ENCODE measurements at places on chromosomes 1 and 21.

GRCh38 chr1:210650403-210650802 is 321.7 kb downstream of the HHAT start:
- no peak for DNase-seq

DNA sequence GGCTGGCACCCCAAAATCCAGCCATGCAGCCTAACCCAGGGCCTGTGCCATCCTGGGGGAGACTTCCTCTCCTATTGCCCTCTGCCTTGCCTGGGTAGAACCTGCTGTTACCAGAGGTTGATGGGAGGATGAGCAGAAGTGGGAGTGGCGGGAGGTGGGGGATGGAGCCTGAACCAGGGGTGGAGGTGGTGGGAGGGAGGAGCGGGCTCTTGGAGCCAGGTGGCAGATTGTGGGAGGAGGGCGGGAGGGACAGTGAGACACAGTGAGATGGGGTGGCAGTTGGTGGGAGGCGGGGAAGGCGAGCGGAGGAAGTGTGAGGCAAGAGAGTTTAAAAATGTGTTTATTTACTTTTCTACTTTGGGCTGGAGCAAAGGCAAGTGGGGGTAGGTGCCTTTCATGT is 87.3 kb downstream of the KCNJ6 start:
- no peak for DNase-seq

DNA sequence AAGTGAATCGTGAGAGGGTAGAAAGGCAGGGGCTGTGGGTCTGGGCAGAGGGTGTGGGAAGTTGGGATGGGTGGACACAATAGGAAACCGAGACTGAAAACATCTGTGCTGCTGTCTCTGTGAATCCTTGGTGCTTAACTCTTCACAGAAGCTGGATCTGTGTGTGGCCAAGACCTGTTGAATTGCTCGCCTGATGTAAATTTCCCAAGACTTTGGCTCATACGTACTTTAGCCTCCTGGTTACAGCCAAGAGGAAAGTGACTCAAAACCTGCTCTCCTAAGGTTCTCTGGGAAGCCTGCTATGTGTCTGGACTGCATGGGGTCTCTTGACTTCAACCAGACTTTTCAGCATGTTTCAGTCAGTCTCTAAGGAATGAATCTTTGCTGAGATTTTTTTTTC is 270.3 kb downstream of the RWDD3 start:
- DNase-seq, result no peak

DNA sequence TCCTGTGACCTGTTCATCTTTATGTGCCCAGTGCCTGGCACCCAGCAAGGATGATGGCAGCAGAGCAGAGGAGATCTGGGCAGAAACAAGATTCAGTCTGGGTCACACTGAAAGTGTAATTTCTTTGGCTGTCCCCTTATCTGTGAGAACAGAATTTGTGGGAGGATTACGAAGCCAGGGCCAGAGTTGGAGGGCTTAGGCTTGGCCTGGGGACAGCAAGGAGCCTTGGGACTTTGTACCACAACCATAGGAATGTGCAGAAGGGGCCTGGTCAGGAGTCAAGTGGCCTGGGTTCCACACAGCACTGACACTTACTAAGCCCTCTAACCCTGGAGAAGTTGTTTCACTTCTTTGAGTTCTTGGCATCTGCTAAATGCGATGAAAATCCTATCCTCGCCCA is 12.8 kb downstream of the PMVK start:
- no peak for DNase-seq

- no peak for DNase-seq
Measured at GRCh38 chr1:111164151-111164550, 24.1 kb downstream of the CEPT1 start.

DNA sequence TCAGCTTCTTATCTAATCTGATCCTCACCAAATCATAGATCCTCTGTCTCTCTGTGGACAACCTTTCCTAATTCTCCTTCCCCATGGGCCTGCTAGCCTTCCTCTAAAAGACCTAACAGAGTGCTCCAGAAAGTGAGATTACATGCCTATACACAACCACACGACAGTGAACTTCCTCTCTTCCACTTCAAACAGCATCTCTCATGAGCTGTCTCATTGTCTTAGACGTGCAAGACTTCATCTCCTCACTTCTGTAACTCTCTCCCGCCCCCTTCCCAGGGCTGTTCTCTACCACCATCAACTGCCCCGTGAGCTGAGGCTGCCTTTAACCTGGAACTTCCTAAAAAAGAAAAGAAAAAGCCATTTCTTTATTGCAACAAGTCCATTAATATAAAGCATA is 14.1 kb upstream of the A3GALT2 start:
- no peak for DNase-seq

- no peak for DNase-seq
Measured at GRCh38 chr1:101479945-101480344, 243.1 kb downstream of the S1PR1 start.

GRCh38 chr1:205421798-205422197 is at the start of gene LEMD1:
TSS of gene LEMD1 (minus strand) at chr1:205422056. CDS start at chr1:205420536, 1,520 bp downstream.
- DNase-seq, result peak; percentile 24

DNA sequence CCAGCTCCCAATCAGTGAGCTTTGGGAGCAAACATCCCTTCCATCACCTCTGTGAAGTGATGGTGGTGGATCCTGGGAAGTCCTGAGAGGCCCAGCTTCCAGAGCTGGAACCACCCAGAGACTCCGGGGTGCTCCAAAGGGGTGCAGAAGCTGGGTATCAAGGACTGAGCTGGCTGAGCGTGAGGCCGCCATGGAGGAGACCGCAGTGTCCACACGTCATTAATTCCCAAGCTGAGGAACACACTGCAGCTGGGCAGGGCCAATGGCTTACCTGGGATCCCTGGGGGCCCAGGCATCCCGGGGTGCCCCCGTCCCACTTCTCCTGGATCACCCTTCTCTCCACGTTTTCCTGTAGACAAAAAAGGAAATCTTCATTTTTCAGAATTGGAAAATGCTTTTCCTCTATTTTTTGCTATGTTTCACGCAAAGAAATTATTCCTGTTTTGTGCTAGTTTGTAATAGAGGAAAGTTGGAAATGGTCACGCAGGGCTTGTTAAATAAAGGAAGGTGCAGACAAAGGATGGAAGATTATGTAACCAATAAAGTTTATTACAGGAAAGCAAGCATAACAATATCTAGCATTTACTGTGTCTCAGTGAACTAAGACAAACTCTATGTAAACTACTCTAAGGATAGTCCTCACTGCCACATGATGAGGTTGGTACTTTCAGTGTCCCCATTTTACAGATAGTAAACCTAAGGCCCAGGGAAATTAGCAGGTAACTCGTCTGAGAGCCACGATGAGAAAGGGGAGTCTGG is 15.4 kb downstream of the COL9A2 start:
- DNase-seq, result no peak

GRCh38 chr1:74733604-74734484 is 892 bp downstream of the TYW3 start:
- DNase-seq, result peak; percentile 8

- DNase-seq, result no peak
Measured at GRCh38 chr1:153417136-153417888, 992 bp downstream of the S100A7A start.

DNA sequence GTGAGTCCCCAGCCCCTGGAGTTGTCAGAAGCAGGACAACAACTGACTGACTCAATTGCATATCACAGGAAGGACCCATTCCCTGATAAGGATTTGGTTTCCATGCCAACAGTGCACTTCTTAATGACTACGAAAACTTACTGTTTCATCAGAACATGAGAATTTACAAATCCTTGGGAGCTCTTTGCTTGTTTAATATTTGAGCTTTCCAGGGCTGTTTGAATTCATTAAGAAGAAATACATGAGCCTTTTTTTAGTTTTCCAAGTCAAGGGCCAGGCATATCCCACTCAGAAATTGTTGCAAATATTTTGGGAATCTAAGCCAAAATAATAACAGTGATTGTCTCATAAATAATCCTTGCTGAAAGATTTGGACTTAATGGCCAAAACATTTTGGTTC is 27.2 kb upstream of the COL24A1 start:
- DNase-seq, result no peak

- DNase-seq, result no peak
Measured at GRCh38 chr1:84083307-84083706, 60.8 kb upstream of the PRKACB start.

DNA sequence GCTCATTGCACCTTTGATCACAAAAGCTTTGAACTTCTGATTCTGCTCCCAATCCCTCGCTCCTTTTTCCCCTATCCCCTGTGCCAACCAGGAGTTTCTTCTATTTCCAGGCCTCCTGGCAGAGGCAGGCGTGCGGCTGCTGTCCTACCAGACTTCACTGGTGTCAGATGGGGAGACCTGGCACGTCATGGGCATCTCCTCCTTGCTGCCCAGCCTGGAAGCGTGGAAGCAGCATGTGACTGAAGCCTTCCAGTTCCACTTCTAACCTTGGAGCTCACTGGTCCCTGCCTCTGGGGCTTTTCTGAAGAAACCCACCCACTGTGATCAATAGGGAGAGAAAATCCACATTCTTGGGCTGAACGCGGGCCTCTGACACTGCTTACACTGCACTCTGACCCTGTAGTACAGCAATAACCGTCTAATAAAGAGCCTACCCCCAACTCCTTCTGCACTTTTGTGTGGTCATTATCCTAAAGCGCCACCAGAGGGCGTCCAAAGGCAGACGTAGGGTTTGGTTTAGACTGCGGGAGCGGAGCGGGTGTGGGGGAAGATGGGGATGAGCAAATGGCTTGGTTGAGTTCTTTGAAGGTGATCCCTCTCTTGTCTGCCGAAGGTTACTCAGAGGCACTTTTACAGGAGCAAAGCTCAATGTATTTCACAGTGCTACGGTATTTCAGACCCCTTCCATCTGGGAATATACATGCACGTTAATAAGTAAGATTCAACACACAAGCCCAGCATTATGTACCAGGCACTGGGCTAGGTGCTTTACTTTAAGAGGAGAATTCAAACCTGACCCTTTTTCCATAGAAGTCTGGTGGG is 24.7 kb downstream of the HMGCS2 start:
- peak; percentile 40 for DNase-seq

- DNase-seq, result no peak
Measured at GRCh38 chr21:44400791-44401385, 47.5 kb downstream of the TRPM2 start.

GRCh38 chr1:221089273-221089672 is 210.0 kb downstream of the HLX start:
- no peak for DNase-seq

DNA sequence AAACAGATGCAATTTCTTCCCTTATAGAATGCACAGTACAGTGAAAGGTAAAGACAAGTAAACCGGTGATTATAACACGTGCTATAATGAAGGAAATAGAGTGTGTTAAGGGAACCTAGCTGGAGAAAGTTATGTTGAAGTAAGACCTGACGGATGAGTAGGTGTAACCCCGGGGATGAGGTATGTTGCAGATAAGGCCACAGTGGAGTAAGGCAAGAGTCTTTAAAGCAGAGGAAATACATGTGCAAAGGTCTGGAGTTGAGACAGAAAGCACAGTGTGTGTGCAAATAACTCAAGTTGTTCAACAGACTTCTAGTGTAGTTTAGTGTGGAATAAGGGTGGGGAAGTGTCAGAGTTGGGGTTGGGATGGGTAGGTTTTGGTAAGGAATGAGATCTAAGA is 2.9 kb downstream of the DBT start:
- DNase-seq, result no peak

DNA sequence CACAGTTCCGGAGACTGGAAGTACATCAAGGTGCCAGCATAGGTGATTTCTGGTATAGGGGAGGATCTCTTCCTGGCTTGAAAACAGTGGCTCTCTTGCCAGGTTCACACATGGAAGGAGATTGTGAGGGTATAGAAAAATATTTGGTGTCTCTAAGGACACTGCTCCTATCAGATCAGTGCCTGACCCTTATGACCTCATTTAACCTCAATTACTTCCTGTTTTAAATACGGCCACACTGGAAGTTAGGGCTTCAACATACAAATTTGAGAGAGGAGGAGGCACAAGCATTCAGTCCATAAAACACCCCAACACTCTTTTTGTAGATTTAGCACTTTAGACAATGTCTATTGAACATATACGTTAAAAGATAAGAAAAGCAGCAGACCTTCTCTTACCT is 37.0 kb downstream of the COL6A1 start:
- DNase-seq, result no peak

GRCh38 chr1:230713915-230714764 is at the start of gene AGT:
TSS of gene AGT (minus strand) at chr1:230714122. CDS start at chr1:230710823, 3,299 bp downstream.
- peak; percentile 22 for DNase-seq

DNA sequence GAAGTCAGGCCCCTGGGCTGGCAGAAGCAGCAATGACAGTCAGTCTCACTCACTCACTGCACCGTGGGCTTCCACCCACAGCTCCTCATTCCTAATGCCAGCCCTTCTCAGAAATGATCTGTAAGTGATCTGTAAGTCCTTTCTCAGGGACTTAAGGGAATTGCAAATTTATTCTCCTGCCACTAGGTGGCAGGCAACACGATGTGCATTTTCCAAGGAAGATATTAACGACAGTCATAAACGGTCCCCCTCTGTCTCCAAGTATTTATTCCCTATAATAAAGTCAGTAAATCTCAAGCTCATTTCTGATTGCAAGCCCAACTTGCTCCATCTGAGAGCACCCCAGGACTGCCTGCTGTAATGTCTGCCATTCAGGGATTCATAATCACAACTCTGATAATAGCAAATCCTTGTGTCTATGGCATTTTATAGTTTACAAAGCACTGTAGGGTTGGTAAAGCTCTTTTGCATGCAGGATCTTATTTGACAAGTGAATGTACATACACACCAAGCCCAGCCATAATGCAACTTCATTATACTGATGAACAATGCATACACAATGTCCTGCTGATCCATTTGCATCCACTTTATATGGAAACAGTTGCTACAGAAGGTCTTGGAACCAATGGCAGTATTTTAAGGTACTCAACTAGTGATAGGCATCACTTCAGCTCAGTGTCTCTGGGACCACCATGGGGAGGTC is 380.5 kb upstream of the CAMK1G start:
- DNase-seq, result peak; percentile 6

DNA sequence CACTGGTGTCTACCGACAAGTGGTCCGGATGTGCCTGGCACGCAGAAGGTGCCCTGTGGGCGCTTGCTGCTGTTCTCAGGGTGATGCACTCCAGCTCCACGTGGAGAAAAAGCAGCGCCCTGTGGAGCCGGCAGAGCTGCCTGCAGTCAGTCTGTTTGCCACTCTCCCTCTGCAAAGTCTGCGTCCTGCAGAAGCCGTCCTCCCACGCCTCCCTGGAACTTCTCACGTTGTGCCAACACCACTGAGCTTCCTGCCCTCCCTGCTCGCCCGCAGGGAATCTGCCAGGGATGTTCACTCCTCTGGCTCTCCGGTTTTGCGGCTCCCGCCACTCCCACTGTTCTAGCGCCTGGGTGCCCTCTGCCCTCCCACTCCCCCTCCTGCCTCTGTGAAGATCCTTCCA is 19.8 kb upstream of the UBXN10 start:
- no peak for DNase-seq
